WTC11 (cell line): ENCODE measurements at places on chromosomes 6 and 20. TPM values are rescaled to one million over a fixed set of nuclear protein-coding genes. Genes with fewer than 3 reads are reported as not detected.

APOBEC2 gene
- total RNA-seq: not detected in 3 replicates

STX16 gene
- 89.1 to 116 TPM (median 113 TPM) in 3 replicates for total RNA-seq

LRRC73 gene
- 0.73 to 1.4 TPM (median 0.76 TPM) in 3 replicates for total RNA-seq

SLC12A5 gene
- 6.6 to 8.5 TPM (median 7.2 TPM) in 3 replicates for total RNA-seq

BHLHE23 gene
- 0.57 to 1.3 TPM (median 0.66 TPM) in 3 replicates for total RNA-seq

RIMS4 gene
- total RNA-seq: 24.8 to 27.4 TPM (median 27.3 TPM) in 3 replicates

MRAP2 gene
- 4.8 to 5.2 TPM (median 4.9 TPM) in 3 replicates for total RNA-seq

RNF217 gene
- total RNA-seq: 7.4 to 12.2 TPM (median 11.0 TPM) in 3 replicates

LHFPL5 gene
- total RNA-seq: not detected in 3 replicates

RNGTT gene
- total RNA-seq: 20.4 to 22.0 TPM (median 20.7 TPM) in 3 replicates

OVOL2 gene
- total RNA-seq: 9.8 to 11.0 TPM (median 10.4 TPM) in 3 replicates

MCHR2 gene
- total RNA-seq: not detected in 3 replicates
